Pulmonary artery endothelial cell (primary cell): ENCODE measurements at places on chromosomes 2 and 18.

GRCh38 chr2:211416373-211416772, 860.0 kb downstream of the CPS1 start:
- DNase-seq = no peak

GRCh38 chr2:138381373-138381772, 120.2 kb upstream of the SPOPL start:
- no peak for DNase-seq

GRCh38 chr2:235255693-235256092, 238.2 kb upstream of the AGAP1 start:
- DNase-seq = no peak

DNA sequence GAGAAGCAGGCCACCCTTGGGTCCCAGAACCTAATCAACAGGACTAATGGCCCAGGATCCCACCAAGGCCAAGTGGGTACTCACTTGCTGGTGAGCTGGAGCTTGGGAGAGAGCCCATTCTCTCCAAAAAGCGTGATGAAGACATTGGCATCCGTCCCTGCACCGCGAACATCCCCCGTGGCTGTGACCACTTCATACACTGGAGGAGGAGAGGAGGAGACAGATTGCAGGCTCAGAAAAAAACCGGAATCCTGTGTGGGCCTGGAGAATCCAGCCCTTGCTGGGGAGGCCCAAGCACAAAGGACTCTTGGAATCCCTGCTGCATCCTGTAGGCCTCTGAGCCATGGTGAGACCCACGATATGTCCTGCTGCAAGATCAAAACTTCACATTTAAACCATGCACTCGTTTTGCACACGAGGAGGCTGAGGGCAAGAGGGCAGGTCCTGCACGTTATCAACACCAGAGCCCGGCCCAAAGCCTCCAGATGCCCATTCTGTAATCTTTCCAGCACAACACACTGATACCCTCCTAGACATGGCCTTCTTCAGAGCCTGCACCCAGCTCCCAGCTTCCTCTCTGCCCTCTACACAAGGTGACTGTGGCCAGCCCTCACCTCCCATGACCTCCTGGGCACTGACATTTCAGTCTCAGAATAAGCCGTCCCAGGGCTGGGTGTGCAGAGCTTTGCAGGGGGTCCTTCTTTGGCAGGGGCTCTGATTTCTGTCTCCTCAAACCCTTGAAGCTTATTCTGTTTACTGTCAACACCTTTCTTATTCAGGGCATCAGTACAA, 7.8 kb downstream of the LOXHD1 start:
- DNase-seq = no peak

DNA sequence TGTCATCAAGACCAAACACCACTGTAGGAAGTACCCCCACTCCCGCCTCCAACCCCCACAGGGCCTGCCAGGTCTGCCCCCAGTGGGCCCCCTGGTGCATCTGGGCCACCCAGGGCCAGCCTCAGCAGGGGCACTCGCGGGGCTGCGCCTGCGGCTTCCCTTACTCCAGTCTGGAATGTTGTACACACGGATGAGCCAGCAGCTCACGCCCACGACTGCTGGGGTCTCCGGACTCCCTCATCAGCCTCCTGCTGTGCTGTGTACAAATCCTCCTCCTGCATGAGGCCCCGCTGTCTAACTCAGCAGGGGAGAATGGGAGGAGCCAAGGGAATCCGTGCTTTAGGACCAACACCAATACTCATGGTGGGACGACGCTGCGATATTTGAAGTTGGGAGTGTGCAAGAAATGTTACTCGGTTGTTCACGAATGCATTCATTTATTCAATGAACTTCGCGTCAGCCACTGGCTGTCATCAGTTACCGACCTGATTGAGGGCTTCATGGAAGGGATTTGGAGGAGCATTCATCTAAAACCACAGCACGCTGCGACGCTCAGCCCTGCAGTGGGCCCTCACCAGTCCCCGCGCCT, 654 bp upstream of the ASB1 start:
- DNase-seq = no peak
